Transverse colon (tissue), 4 donors: ENCODE measurements at places on chromosomes 7 and 10. TPM values are rescaled to one million over a fixed set of nuclear protein-coding genes. Genes with fewer than 3 reads are reported as not detected.

DNA sequence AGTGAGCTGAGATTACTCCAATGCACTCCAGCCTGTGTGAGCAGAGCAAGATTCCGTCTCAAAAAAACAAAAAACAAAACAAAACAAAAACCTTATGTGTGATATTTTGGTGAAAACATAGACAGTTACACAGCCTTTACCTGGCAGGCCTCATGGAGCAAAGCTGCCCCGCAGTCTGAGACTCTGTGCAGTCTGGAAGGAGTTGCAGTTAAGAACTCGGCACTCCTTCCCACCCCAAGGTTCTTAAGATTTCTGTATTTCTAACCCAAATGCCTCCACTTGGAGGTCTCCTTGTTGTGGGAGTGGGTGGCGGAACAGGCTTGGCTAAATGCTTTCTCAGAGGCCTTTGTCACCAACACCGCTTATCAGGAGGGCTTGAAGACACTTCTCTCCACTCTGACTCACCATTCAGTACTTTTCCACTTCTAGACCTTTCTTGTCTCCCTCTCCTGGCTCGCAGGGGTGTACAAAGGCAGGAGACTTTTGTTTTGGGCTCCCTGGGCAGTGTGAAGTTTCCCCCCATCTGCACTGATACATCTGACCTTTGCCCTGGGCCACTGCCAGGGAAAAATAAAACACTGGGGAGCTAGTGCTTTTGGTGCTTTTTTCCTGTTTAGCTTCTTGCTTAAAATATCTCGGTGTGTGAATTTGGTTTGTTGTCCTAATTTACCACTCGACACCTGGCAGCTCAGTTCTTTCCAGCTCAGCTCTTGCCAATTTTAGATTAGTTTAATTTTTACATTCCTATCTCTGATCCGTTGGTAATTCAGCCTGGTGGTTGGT, 51.3 kb upstream of the MAGI2 start:
- no peak for DNase-seq

GRCh38 chr7:33888166-33888565, 17.2 kb upstream of the BMPER start:
- DNase-seq: no peak

- DNase-seq: no peak
Measured at GRCh38 chr7:29091715-29092114, 54.6 kb downstream of the CPVL start.

DNA sequence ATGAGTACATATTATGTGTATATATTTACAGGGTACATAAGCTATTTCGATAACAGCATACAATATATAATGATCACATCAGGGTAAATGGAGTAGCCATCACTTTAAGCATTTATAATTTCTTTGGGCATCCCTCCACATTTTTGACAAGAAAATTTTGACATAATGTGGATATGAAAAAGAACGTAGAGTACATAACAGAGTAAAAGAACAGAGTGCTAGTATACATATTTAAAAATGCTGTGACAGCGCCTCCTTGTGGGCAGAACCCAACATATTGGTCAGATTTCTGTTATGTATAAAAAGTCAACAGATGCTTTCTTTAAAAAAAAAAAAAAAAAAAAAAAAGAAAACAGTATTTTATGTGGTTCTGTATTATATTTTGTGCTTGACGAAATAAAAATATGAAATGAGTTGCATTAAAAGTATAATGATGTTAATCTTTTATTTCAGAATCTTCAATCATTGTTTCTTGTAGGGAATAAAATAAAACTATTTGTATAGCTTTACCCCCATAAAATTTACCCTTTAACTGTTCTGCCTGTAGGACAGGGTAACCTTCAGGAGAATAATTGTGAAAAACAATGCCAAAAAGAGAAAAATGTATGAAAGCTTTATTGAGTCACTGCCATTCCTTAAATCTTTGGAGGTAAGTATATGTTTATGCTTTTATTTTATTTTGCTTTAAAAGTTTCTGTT, 18.3 kb upstream of the HBP1 start:
- peak; percentile 80 for DNase-seq

- DNase-seq: peak; percentile 14
Measured at GRCh38 chr10:35639728-35640401, 2.2 kb downstream of the FZD8 start.

- DNase-seq: no peak
Measured at GRCh38 chr7:35520810-35521625, 173.9 kb downstream of the HERPUD2 start.

- no peak for DNase-seq
Measured at GRCh38 chr10:52442576-52442975, 128.5 kb downstream of the DKK1 start.

DNA sequence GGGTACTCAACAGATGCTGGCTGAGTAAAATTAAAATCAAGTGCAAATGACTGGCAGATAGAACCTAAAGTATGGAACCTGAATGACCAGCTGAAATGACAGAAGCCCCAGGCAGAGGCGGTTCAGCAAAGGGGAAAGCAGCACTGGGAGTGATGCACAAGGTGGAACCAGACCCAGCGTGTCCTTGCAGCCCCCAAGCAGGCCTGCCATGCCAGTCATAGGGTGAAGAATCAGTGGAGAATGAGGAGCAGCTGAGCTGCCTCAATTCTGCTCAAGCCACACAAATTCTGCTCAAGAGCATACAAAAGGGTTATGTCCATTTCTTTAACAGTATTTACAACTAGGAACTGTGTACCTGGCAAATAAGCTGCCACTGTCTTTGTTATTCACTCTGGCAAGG, 8.7 kb downstream of the ACTR1A start:
- no peak for DNase-seq

- no peak for DNase-seq
Measured at GRCh38 chr7:22204312-22204711, 152.6 kb downstream of the RAPGEF5 start.

GRCh38 chr7:84454174-84454959, 259.8 kb upstream of the SEMA3A start:
- DNase-seq: no peak

- peak; percentile 69 for DNase-seq
Measured at GRCh38 chr10:43409385-43410109, 561 bp upstream of the HNRNPF start.

GRCh38 chr7:137695942-137696341, 150.8 kb downstream of the DGKI start:
- DNase-seq: no peak

GRCh38 chr10:51266496-51266895, 192.2 kb downstream of the PRKG1 start:
- no peak for DNase-seq

DNA sequence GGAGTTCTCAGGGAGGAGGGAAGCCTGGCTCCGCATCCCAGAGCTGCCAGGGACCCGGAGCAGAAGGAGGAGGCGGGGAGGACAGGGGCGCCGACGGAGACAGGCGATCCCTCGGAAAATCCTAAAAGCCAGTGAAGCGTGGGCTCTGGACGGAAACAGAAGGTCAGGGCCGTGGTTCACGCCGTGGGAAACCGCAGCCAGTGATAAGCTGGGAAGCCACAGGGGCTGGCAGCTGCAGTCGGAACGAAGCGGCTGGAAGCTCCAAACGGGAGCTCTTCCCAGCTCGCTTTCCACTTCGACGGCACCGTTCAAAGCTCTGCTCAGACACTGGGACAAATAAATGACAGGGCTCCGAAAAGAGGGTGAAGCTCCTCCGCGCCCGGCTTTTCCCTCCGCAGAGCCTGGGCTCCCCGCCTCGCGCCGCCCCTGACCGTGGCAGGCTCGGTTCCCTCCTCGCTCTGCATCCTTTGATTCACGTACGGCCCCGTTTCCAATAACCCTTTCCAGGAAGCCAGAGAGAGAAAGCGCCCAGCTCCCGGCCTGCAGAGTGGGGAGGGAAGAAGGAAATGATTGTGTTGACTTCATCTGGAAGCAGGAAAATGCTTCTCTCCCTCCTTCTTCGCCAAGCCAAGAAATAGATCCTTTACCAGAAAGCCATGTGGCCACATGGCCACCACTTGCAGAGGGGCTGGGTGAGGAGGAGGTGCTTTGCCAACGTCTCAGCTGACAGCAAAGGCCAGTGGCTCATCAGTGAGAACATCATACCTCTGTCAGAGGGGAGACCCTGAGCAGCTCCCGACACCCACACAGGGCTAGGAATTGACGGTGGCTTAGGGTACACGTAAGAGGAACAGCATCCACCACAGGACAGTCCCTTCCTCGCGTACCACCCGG, 57.4 kb downstream of the ADRB1 start:
- no peak for DNase-seq

DNA sequence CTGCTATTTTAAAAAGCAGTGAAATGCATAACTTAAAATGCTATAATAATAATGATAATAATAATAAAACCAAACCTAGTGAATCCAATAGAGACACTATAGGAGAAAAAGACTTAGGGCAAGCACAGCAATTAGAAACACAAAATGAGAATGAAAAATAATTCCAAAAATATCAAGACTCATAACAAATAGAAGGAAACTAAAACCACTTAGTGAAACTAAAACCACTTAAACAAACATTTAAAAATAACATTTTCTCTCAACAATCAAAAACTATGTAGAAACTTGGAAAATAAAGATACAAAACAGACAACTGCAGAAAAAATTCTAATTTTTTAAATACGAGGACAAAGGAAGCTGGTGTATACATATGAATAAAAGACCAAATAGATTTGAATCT, 655.2 kb upstream of the NRG3 start:
- no peak for DNase-seq

- DNase-seq: no peak
Measured at GRCh38 chr10:93293999-93294398, 188.1 kb downstream of the MYOF start.

- DNase-seq: no peak
Measured at GRCh38 chr7:3439333-3440030, 138.4 kb downstream of the SDK1 start.

DNA sequence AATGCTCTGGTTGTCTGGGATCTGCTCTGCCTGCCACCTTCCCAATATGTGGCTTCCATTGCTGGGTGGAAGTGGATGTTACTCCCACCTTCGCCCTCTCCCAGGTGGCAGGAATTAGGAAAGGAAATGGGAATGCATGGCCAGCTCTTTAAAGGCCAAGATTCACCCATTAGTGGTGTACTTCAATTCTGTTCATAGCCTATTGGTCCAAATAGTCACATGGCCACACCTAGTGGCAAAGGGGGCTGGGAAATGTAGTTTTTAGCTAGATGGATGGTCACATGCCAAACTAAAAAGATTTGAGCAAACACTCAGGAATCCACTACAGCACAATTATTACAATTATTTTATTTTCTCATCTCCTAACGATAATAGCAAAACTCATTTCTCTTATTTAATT, 135.1 kb downstream of the NPY start:
- no peak for DNase-seq

GRCh38 chr7:107989618-107990373, 13.2 kb downstream of the LAMB1 start:
- no peak for DNase-seq

DNA sequence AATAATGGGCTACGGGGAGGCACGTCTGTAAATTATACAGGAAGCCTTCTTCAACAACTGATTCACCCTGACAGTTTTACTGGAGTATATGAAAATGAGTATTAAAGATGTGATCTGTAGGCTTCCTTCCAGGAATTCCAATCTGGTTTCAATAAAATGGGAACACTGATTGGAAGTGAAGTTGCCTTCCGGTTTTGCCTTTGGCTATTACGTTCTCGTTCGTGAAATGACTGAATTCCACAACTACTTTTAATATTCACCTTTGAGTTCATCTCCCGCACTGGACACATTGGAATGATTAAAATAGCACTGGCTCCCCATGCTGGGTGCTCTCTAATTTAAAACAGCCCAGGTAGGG, 350.1 kb upstream of the MKI67 start:
- DNase-seq: no peak

DNA sequence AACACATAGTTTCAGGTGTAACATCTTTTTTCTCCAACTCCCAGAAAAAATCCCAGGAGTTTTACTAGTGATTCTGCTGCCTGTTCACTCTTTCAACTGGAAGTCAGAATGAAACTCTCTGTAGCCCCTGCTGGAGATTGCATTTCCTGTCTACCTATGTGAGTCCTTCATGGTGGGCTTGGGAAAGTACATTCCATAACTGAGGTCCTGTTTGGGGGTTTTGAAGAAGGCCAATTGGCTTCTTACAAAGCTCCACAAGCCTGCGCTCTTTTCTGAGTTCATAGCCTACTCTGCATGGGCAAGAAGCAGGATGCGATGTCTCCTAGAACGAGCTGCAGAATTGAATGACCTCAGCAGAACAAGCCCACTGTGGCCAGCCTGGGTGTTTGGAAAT, 86.7 kb downstream of the LYZL2 start:
- DNase-seq: no peak

- no peak for DNase-seq
Measured at GRCh38 chr10:17683541-17683940, 39.6 kb downstream of the STAM start.

- DNase-seq: no peak
Measured at GRCh38 chr7:92462560-92462959, 15.2 kb downstream of the ERVW-1 start.

- no peak for DNase-seq
Measured at GRCh38 chr7:82110146-82110840, 333.3 kb downstream of the CACNA2D1 start.

DNA sequence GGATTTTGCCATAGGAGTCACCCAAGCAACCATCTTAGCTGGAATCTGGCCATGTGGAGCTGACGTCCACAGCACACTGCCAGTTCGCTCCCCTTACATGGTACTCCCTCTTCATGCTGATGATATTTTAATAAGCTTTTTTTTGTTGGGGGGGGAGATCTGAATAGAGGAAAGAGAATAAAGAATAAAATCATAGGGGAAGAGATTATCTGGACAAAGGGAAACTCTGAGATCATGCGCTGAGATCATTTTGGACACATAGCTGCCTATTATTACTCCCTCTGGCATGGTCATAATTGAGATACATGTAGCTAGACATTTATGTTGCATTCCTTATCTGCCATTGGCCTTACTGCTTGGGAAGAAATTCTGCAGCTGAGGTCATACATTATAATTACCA, 282.7 kb downstream of the HTR7 start:
- DNase-seq: no peak

- no peak for DNase-seq
Measured at GRCh38 chr10:89632824-89633223, 12.2 kb downstream of the PANK1 start.

The SHH gene
- total RNA-seq: 0.40 TPM

The GIMAP4 gene
- total RNA-seq: 17.6 TPM

The CYP3A7 gene
- 0.96 TPM for total RNA-seq

The SPRN gene
- not detected for total RNA-seq

The CTAGE4 gene
- 63.3 TPM for total RNA-seq

The PTPN20 gene
- total RNA-seq: 34.0 TPM

The ABHD11 gene
- total RNA-seq: 177 TPM

The RASSF4 gene
- 27.6 TPM for total RNA-seq
